SK-N-DZ (cell line): ENCODE measurements at places on chromosomes 6 and 20.

GRCh38 chr6:111848262-111848812, 24.9 kb downstream of the FYN start:
- DNase-seq: no peak

DNA sequence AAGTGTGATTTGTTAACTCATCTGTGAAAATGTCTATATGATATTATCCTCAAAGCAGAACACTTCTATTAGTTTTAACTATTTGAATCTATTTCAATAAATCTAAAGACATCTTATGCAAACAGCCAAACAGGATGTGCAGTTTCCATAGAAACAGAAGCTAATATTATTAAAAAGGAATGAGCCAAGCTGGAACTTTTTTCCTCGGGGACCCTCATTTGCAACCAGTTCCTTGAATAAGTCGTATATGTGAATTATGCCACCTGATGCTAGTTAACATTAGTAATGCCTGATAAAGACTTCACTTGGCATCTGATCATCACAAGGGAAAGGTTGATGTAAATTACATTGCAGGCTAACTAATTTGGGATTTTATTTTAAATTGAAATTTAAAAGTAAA, 216.9 kb upstream of the SMLR1 start:
- no peak for DNase-seq

DNA sequence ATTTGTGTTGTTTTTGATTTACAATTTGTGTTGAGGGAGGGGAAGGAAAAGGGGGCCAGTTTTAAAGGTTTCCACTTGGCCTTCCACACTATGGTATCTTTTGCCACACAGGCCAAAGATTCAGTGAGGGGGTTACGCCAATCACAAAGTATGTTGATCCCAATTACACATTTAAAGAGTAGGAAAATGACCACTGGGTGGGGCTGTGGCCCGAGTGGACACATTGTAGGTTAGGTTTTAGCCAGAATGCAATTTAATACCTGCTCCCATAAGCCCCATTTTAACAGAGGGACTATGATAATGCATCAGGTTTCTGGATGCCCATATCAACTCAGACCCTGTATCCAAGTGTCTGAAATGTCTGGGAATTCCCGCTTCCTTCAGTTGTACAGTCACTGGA, 15.6 kb downstream of the VGLL2 start:
- no peak for DNase-seq

DNA sequence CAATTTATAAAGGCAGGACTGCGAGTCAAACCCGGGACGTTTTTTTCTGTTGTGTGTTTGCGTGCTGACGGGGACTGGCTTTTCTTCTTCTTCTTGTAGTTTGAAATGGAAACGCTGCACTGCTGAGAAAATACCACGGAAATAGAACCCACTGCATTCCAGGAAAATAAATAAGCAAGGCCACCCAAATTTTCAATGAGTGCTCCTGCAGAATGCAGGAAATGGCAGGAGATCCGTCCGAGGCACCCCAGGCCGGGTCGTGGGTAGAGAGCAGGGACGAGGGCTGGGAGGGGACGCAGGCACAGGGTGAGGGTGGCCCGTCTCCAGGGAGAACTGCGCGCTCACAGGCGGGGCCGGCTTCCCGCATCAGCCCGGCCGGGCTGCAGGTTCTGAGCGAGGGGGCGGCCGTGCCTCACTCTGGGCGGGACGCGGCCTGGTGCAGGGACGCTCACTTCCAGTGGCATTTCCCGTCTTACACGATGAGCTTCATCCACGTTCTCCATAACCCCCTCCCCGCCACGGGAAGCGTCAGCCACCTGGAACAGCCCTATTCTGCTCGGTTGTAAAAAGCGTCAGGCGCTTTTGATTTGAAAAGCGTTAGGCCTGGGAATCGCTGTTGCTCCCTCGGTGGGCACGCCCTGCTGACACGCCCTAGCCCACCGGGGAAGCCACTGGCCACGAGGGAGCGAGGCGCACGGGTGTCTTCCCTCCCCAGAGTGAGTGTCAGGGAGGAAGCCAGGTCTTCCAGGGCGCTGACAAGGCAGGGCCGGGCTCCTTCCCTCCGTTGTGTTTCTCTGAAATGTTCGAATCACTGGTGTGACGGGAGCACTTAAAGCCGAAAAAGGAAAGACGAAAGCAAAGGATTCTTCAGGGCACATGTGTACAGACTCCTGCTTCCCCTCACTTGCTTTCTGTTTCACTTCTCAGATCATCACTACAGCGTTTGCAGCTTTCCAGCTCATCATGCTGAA, 17.9 kb upstream of the EXOC2 start:
- DNase-seq: no peak

DNA sequence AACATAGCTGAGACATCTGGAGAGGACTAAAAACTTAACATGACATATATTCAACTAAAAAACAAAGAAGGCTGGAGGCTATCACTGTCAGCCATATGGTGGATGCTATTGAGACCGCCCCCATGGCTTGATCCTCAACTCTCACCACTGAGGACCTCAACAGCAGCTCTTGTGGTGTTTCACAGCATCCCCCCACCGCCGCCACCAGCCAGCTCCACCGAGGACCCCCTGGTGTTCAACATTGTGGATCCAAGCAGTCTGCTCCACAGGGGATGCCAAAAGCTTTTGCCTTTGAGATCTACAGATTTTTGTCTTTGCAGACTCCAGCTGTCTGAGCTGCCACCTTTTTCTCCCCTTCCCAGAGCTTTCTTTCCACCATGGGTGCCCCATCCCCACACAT, 64.6 kb downstream of the NUS1 start:
- no peak for DNase-seq

GRCh38 chr6:113362301-113363047, 494.7 kb upstream of the MARCKS start:
- DNase-seq: no peak

DNA sequence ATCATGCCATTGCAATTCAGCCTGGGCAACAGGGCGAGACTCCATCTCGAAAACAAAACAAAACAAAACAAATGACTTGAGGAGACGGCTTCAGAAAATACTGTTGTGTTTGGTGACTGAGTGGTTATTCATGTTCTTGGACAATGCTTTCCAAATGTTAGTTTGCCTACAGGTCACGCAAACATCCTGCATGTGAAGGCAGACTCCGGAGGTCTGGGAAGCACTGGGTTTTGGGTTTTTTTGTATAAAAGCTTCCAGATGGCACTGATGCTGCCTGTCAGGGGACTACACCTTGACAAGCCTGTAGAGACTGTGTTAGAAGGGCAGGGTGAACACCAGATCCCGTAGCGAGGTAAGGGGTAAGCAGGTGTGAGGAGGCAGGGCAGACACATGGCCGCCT, 81.7 kb downstream of the THBS2 start:
- no peak for DNase-seq
